HepG2 (cell line): ENCODE measurements at places on chromosomes 2 and 18. TPM values are rescaled to one million over a fixed set of nuclear protein-coding genes. Genes with fewer than 3 reads are reported as not detected.

DNA sequence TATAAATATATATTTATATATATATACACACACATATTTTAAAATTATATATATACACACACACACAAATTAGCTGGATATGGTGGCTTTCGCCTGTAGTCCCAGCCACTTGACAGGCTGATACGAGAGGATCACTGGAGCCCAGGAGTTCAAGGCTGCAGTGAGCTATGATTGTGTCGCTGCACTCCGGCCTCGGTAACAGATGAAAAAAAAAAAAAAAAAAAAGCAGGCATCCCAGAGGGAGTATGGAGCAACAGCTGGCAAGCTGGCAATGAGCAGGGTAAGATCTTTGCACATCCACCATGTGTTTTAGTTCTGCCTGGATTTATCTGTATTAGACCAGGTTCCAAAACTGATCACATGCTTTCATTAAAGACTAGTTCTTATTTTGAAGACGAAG, 170.1 kb downstream of the MAP2 start:
- DNase-seq = no peak

DNA sequence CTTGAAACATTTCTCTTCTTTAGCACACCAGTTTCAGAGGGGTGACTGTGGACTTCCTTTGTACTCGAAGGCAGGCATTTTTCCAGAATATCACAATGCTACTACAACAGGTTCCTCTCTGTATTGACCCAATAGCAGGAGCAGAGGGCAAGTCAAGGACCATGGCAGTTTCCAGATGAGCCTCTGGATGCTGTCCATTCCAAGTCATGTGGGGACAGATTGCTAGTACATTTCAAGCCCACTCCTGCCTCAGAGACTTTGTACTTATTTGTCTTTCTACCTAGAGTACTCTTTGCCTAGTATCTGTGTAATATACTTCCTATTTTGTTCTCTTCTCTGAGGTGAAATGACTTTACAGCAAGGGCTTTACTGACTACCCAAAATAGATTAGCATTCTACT, 373.9 kb downstream of the PIK3C3 start:
- peak; percentile 14 for DNase-seq

DNA sequence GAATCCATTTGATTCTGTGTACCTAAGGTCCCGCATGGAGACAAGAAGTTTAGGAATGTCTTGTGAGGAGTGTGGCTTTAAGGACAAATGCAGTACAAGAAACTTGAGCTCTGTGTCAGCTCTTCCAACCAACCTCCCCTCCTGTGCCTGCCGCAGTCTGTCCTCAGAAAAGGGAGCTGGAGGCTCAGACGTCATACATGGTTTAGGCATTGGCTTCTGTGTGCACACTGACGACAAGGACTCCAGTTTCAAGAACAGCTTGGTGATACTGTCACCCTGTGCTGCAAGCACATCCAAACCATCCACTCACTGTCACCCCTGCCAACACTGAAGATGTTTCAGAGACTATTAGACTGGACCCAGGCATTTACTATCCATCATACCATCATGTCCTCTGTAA, 470.4 kb downstream of the IRS1 start:
- no peak for DNase-seq

GRCh38 chr18:9189491-9189890, 52.9 kb downstream of the ANKRD12 start:
- no peak for DNase-seq

GRCh38 chr2:233674995-233675394, 3.3 kb downstream of the UGT1A9 start:
- no peak for DNase-seq

- no peak for DNase-seq
These were observed 316.3 kb upstream of the KCNJ3 start for GRCh38 chr2:154381931-154382794.

DNA sequence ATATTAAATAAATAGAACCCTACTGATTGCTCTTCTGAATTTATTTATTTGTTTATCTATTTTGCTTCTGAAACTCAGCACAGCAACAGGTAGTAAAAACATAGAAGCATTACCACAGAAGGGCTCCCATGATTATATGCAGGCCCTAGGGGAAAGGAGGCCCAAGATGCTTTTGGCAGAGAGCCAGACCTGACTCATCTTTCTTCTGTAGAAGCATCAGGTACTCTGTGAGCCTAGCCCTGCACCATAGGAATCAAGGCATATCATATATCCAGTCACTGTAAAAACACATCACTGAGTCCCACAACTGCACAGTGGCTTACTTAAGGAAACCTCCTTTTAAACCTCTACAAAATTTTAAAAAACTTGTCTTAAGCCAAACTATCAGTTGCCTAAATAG, 1.8 kb downstream of the SCN9A start:
- DNase-seq = peak; percentile 80

- DNase-seq = no peak
These were observed 334.1 kb downstream of the GBX2 start for GRCh38 chr2:235833971-235834620.

GRCh38 chr2:69801745-69802290, 27.6 kb upstream of the GMCL1 start:
- DNase-seq = no peak

- no peak for DNase-seq
These were observed 56.9 kb upstream of the WIPF1 start for GRCh38 chr2:174654419-174654941.

DNA sequence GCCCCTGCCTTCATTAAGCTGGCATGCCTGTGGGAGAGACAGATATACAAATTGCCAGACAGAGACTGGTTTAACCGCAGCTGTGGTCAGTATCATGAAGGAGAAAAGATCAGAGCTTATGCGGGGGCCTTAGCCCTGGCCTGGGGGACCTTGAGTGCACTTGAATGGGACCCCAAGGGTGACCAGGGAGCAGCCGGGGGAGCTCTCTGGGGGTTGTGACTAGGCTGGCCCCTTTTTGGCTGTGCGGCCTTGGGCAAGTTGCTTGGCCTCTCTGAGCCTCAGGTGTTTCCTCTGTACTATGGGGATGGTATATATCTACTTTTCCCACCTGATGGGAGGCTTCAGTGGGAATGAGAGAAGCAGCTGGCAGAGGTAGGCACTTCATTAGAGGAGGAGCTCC, 35.7 kb downstream of the INHBB start:
- DNase-seq = no peak

- no peak for DNase-seq
These were observed 8.8 kb upstream of the FECH start for GRCh38 chr18:57595347-57595746.

- DNase-seq = no peak
These were observed 78.6 kb downstream of the VAPA start for GRCh38 chr18:9992300-9992972.

GRCh38 chr2:121884078-121884477, 128.6 kb downstream of the TSN start:
- DNase-seq = no peak

GRCh38 chr2:168658706-168659105, 143.7 kb upstream of the NOSTRIN start:
- DNase-seq = no peak

GRCh38 chr2:22377268-22377667, 1007.7 kb upstream of the KLHL29 start:
- no peak for DNase-seq

- DNase-seq = no peak
These were observed 464 bp downstream of the COL4A4 start for GRCh38 chr2:227163485-227163997.

- DNase-seq = no peak
These were observed 6.5 kb upstream of the LGALSL start for GRCh38 chr2:64447317-64448040.

DNA sequence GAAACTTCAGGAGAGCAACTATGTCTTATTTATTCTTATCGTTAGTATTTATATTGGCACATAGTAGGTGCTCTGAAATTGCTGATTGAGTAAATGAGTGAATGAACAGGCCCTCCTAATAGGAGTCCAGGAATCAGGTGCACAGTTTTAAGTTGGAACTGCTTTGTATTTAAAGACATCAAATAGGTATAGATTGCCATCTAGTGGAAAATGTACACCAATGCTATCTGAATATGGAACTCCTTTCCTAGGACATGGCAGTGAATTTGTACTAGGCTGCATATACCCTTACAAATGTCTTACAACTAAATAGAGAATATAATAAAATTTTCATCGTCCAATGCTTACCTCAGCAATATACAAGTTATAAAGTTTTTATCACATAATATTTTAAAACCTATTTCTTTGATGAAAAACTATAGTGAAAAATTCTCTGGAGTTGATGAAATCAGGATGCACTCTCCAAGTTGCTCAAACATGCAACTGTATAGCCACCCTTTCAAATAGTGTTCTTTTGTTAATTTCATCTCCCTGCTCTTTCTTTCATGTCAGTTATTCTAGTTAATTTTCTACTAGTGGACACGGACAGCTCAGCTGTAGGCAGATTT, 318.9 kb upstream of the SYT4 start:
- DNase-seq = peak; percentile 13

DNA sequence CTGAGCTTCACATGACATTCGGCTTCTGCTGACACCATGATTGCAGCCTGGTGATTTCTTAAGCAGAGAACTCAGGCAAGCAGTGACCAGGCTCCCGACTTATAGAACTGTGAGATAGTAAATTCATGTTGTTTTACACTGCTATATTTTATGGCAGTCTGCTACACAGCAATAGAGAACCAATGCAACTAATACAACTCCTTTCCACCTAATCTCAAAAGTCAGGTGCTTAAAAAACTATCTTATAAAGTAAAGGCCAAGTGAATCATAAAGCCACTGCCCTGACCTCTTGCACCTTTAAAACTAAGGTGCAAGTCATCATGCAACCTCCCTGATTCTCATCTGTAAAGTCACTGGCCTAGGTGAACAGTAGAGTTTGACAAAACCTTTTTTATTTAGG, 95.3 kb upstream of the GLS start:
- DNase-seq = no peak

DNA sequence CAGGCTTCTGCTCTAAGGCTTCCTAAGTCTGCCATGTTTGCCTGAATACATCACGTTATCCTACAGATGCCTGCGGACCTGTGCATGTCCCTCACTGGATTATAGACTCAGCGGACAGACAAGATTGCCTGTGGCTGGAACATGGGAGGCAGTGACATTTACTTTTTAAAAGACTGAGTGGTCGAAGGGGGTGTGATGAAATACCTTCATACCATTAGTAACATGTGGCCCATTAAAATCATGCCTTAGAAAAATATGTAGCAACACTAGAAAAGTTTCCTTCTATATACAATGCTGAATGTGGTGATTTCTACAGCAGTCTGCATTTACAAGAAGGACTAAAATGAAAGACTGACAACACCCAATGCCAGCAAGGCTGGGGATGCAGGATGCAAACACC, 154.4 kb downstream of the ASB1 start:
- no peak for DNase-seq

DNA sequence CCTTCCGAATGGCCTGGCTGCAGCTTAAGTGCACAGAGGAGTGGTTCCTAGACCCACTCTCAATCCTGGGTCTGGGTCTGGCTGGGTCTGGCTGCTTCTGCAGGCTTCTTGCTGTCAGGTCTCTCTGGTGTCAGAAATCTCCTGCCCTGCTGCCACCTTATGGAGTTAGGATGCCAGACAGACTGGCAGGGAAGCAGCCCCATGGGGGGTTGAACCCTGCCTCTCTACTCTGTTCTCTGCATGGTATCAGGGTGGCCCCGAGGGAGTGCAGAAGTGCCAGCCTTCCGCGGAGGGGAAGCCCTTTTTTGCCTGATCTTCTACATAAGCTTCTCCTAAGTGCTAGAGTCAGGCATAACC, 89.4 kb downstream of the ZCCHC2 start:
- DNase-seq = no peak

GRCh38 chr2:174153757-174154680, 94.3 kb downstream of the OLA1 start:
- DNase-seq = no peak

DNA sequence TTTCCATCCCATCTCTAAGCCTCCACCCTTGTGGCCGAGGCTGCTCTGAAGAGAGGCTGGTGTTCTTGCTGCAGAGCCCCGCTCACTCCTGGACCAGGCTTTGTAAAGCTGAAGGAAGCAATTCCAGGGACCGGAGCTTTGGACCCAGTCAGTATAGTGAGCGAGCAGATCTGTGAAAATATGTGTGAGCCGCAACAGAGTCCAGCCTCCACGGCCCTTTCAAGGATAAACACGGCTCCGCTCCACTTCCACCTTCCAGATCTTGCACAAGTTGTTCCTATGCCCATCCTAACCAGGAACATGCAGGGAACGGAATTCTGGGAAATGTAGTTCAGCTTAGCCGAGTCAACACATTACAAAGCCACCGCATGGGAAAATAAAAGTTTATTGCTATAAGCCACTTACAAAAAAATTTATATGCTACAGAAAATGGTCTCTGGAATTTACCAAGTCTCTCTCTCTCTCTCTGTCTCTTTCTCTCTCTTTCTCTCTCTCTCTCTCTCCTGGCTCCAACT, 151.7 kb upstream of the ZNF521 start:
- DNase-seq = peak; percentile 17

GRCh38 chr2:151973901-151974199, 125.0 kb downstream of the CACNB4 start:
- peak; percentile 66 for DNase-seq

DNA sequence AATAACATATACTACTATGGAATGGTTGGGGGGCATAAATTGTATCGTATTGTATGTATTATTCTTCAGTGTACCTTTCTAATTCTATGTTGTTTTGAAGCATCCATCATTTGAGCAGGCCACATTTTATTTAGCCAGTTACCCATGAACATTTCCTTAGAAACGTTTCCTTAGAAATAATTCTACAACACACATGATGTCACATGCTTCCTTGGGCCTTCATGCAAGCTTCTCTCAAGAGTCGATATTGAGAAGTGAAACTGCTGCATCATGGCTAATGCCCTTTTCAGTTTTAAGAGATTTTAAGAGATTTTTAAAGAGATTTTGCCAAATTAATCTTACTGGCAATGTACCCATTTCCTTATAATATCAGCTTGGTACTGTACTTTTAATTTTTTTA, 63.9 kb downstream of the ALPK2 start:
- DNase-seq = no peak

DNA sequence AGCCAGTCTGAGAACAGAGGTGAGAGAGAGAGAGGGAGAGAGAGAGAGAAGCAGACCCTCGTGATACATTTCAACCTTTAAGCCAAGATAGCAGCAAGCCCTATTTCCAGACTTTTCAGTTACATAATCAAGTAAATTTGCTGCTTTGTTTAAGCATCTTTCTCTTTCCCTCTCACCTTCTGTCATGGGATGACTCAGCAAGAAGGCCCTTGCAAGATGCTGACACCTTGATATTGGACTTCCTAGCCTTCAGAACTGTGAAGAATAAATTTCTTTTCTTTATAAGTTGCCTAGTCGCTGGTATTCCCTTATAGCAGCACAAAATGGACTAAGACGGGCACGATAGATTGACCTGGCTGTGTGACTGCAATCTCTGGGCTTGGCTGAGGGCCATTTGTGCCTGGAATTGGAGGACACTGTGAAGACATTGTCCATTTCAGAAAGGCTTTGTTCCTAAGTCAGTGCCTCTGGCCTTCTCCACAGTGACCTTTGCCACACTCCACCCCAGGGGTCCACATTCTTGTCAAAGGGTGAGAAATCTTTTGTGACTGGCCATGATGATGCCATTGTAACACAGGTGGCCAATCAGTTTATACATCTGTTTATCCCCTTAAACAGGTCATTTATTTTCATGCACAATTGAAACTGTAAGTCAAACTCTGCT, 51.3 kb upstream of the ITSN2 start:
- no peak for DNase-seq

The AGFG1 gene
- total RNA-seq = 145 and 187 TPM in 2 replicates

The CIB4 gene
- not detected in 2 replicates for total RNA-seq

The FSHR gene
- not detected in 2 replicates for total RNA-seq

The TNFAIP6 gene
- not detected in 2 replicates for total RNA-seq

The GKN1 gene
- not detected in 2 replicates for total RNA-seq

The VSNL1 gene
- 63.2 and 103 TPM in 2 replicates for total RNA-seq

The UPP2 gene
- 0.07 TPM in 1 of 2 replicates, not detected in the other for total RNA-seq

The GTF2A1L gene
- total RNA-seq = not detected in 2 replicates

The CFAP65 gene
- not detected in 2 replicates for total RNA-seq

The ACTG2 gene
- total RNA-seq = 0.13 and 0.14 TPM in 2 replicates

The PKDCC gene
- total RNA-seq = 28.5 and 52.6 TPM in 2 replicates

The ANKRD30BL gene
- not detected in 2 replicates for total RNA-seq

The TET3 gene
- total RNA-seq = 6.8 TPM in 2 replicates
